Activated naive CD4-positive, alpha-beta T cell (primary cell): ENCODE measurements at places on chromosomes 1 and 21.

- no peak for DNase-seq
These were observed at the start of gene CELF3 for GRCh38 chr1:151716771-151717631. CELF3 (minus strand) TSS chr1:151716803; CDS start chr1:151716020, 783 bp downstream.

DNA sequence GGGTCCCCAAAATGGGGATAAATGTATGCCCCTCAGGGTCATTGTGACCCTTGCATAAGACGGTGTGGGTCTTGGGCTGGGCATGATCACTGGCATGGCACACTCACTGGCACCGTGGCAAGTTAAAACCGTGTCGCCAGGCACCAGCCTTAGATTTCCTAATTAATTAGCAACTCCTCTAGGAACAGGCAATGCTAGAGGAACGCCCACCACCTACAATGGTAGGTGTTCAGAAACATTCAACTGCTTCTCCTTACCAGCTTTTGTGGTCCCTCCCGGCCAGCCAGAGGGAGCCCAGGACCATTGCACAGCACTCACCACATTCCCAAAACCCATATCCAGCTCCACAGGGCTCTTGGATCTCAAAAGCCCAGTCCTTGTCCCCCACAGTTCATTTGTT is 36.4 kb downstream of the EPHA2 start:
- DNase-seq = no peak

GRCh38 chr1:166972826-166973225 is 2.5 kb downstream of the ILDR2 start:
- no peak for DNase-seq

DNA sequence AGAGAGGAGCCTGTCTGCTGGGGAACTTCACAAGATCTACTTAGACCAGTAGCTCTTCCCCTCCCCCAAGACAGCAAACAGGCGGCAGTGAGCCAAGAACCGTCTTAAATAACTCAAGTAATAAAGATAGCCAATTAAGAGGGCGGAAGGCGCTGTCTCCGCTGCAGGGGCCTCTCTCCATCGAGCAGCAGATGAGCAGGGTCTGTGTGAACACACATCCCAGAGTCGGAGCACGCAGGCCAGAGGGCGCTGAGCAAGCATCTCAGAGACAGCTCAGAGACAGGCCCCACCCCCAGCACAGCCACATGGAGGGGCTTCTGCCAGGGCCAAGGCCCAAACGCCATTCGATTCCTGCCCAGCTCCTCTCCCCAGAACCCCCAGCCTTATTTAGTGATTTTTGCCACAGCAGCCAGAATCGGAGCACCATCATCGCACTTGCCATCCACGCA is 11.1 kb downstream of the IFFO2 start:
- DNase-seq = no peak

- DNase-seq = no peak
These were observed 777 bp downstream of the NUDT17 start for GRCh38 chr1:145846201-145846612.

DNA sequence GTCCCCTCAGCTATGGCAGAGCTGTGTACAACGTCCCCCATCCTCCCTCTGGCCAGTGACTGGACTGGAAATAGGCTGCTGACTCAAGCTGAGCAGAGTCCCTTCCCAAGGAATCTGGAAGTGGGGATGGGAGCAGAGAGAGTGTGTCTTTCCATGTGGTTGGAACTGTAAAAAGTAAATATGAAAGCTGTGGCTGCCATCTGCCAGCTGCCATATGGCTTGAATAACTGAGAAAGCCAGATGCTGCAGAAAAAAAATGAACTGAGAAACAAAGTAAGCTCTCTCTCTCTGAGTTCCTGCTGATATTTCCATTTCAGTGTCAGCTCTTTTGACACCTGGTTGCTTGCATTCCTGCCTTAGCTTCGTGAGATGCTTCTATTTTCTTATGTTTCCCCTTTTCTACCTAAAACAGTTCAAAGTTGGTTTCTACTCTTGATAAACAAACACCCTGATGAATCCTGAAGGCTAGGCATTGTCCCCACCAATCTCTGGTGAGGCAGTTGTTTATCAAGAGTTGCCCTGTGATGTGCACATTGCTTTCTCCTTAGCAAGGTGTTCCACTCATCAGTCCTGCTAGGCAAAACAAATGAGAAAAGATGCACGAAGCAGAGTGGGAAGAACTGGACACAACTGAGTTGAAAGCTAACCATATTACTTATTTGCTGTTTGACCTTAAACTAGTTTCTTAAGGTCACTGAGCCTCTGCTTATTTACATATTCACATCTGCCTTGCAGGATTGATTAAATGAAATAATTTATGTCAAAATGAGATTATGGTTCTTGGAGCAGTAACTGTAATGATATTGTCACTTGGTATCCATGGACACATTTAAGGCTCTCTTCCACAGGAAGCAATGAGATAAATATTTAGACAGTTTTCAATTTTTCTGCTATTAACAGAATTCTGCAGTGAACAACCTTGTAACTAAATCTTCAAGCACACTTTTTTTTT is 16.6 kb upstream of the DR1 start:
- no peak for DNase-seq

DNA sequence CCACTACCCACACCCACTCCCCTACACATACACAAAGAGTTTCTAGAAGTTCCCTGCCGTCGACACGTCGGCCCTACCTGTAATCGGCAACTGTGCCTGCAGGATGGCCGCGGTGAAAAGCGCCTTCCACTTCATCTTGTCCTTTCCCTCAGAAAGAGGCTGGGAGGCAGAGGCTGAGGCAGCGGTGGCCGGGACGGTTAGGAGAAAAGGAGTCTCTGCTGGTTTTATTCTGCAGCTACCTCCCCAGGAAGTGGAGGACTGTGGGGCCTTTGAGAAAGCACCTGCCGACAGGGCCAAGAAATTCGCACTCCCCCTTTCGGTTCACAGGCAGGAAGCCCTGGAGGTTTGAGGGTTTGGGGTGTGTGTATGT is at the start of gene CD247:
Gene CD247, minus strand, starts transcription at position 199 of the 370 bp plus-strand sequence. Its CDS starts 64 bp downstream, at position 135.
- peak; percentile 62 for DNase-seq

DNA sequence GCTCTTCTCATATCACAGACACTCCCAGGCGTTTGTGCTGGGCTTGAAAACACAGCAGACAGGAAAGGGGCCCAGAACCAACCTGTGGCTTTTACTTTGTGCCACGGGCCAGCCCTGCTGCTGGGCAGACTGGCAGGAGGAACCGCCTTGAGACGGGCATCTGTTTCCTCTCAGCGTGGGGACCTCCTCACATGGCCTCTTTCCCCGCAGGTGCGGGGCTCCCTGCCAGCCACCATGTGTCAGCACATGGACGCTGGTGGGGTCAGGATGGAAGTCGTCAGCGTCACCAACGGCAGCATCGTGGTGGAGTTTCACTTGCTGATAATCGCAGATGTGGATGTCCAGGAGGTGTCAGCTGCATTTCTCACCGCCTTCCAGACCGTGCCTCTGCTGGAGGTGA is 47.8 kb downstream of the UMODL1 start:
- DNase-seq = no peak

DNA sequence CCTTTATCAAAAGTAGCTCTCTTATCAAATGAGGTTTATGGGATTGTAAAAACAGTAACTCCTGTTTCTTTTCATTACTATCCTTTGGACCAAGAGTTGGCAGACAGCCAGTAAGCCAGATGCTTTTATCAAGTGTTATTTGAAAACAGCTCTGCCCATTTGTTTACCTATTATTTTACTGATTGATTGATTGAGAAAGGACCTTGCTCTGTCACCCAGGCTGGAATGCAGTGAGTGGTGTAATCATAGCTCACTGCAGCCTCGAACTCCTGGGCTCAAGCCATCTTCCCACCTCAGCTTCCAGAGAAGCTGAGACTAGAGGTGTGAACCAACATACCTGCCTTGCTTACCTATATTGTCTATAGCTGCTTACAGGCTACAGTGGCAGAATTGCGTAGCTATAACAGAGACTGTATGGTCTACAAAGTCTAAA is 3.6 kb downstream of the PRKAB2 start:
- no peak for DNase-seq

GRCh38 chr1:86811142-86811924 is 102.6 kb downstream of the SELENOF start:
- no peak for DNase-seq

DNA sequence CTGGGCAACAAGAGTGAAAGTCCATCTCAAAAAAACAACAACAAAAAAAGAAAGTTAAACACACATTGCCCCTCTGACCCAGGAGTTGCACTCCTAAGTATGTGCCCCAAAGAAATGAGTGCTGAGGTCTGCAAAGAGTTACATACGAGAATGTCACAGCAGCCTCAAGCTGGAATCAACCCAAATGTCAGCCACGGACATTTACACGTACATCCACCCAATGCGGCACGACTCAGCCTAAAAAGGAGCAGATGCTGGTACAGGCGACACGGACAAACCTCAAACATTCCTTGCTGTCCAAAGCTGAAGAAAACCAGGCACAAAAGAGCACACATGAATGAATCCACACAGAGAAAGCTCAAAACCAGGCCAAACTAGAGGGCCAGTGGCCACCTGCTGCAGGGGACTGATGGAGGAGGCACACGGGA is 46.8 kb upstream of the ECE1 start:
- no peak for DNase-seq

DNA sequence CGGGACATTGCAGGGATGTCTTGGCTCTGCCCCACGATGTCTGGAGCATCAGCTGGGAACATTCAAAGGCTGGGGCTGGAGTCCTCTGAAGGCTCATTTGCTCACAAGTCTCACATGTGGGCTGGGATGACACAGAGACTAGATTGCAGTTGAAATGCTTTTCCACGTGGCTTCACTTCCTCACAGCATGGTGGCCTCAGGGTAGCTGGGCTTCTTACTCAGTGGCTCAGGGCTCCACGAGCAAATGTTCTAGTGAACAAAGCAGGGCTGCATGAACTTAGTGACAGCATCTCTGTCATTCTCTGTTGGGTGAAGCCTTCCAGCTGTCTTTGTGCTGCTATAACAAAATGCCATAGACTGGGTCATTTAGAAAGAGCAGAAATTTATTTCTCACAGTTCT is 247.0 kb upstream of the POU3F1 start:
- no peak for DNase-seq

GRCh38 chr21:42013376-42013775 is 3.2 kb upstream of the ZBTB21 start:
- no peak for DNase-seq

GRCh38 chr1:201000391-201000790 is 23.1 kb downstream of the KIF21B start:
- no peak for DNase-seq

- DNase-seq = peak; percentile 73
These were observed at the start of gene EEIG2 for GRCh38 chr1:108559215-108560186. EEIG2 (plus strand) TSS chr1:108560100; CDS start chr1:108560429, 329 bp downstream.

- DNase-seq = no peak
These were observed 353.7 kb upstream of the GREM2 start for GRCh38 chr1:240965581-240966091.

GRCh38 chr1:56148326-56149193 is 430.8 kb downstream of the PLPP3 start:
- DNase-seq = no peak

DNA sequence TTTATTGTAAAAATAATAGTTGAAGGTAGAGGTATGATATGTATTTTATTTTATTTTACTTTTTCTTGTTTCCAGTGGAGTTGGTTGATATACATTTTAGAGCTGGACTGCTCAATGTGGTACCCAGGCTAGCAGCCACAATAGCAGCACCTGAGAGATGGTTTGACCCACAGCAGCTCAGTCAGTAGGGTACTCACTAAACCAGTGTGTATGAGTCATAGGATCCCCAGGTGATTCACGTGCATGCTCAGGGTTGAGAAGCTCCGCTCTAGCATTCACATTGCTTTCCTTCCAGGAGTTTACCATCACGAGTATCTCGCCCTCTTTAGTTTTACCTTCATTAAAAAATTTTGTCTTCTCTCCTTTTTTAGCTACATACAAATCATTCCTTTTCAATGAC is 96.0 kb upstream of the PAXBP1 start:
- DNase-seq = no peak

DNA sequence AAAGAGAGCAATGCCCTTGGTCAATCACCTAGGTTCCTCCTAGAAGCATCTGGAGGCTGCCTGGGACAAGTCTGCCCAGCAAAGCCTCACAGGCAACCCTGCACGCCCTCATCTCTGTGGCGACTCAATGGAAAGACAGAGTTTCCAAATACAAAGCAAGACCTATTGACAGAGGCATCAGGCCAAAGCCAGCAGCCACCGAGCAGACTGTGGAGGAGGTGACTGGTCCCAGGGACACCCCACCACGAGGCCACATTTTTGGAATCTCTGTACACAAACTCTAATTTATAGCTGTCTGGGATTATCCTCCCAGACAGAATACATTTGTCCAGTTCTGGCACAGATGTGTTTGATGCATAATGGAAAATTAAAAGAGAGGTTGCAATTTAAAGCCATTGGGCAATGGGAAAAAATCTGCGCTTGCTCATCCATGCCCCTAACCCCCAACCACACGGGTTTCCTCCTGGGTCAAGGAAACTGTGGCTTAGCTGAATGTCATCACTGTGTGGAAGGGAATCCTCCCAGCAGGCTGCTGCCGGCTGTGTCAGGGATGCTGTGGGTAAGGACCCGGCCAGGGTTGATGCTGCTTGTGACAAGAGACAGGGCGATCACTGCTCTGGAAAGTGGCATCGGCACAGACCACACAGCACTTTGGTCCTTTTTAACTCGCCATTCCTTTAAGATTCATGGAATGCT is 14.3 kb downstream of the TSPAN2 start:
- DNase-seq = no peak

DNA sequence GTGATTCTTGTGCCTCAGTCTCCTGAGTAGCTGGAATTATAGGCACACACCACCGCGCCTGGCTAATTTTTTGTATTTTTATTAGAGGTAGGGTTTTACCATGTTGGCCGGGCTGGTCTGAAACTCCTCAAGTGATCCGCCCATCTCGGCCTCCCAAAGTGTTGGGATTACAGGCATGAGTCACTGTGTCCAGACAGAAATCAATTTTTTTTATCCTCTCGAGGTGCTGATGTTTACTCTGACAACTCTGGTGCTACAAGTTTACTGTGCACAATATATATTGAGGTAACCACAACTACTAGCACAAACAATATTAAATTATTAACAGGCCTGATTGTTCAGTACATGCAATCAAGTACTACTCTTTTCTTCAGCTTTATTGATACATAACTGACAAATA is 39.7 kb downstream of the F13B start:
- no peak for DNase-seq

- no peak for DNase-seq
These were observed 1.0 kb downstream of the S100A4 start for GRCh38 chr1:153544453-153545066.

DNA sequence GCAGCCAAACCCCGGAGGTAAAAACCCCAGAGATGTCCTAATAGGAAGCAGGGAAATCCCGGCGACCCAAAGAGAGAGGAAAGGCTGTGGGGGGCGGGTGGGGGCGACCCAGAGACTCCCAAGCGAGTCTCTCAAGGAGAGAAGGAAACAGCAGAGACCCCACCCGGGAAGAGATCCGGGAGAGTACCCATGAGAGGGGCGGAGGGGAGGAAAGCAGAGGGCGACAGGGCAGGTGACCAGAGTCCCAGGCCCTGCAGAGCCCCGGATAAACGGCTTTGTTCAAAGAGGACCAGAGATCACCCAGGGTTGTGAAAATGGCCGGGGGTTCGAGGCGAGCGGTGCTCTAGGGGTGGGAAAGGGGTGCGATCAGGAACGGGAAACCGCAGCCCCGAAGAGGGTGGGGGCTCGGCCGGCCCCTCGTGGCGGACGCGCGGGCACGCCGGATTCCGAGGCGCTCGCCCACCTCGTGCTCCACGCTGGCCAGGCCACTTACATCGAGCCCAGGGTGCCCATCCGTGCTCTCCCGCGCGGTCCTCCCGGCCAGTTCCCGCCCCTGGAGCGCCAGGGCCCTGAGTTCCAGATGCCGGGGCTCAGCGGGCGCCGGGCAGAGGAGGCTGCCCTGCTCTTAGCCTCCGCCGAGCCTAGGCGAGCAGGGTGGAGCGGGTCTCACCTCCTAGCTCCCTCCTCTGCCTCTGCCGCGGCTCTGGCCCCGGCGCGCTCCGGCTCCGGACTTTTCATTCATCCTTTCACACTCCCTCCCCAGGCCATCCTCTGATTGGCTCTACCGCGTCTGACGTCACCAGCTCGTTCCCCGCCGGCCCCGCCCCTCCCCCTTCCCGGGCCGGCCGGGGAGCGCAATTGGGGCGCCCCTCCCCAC is 52.3 kb downstream of the RHBG start:
- peak; percentile 15 for DNase-seq
